Stimulated activated CD8-positive, alpha-beta memory T cell treated with anti-CD3 and anti-CD28 coated beads, Interleukin-15, amount 100 ng/mL, for 48 hours (primary cell): ENCODE measurements at places on chromosomes 4 and X.

DNA sequence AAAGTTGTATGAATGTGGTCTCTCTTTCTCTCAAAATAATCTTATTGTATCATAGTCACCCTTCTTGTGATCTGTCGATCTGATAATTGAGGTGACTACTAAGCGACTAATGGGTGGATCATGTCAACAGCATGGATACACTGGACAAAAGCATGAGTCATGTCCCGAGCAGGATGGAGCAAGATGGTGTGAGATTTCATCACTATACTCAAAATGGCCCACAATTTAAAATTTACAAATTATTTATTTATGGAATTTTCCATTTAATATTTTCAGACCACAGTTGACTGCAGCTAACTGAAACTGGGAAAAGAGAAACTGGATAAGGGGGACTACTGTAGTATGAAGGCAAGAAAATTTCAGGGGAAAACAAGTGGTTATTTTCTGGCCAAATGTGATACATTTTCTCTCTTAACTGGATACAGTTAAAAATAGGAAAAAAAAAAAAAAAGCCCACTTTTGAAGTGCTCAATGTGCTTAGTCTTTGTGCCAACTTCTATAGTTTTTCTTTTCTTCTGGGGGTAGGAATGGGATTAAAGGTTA is 25.3 kb downstream of the FAM241A start:
- no peak for DNase-seq

- no peak for DNase-seq
These were observed 2.9 kb upstream of the AGA start for GRCh38 chr4:177444911-177445736.

- no peak for DNase-seq
These were observed 83.5 kb upstream of the PPARGC1A start for GRCh38 chr4:23973308-23973855.

GRCh38 chr4:105840426-105841174 is 54.7 kb upstream of the NPNT start:
- no peak for DNase-seq

GRCh38 chr4:73387552-73387951 is 16.5 kb upstream of the ALB start:
- DNase-seq = no peak

DNA sequence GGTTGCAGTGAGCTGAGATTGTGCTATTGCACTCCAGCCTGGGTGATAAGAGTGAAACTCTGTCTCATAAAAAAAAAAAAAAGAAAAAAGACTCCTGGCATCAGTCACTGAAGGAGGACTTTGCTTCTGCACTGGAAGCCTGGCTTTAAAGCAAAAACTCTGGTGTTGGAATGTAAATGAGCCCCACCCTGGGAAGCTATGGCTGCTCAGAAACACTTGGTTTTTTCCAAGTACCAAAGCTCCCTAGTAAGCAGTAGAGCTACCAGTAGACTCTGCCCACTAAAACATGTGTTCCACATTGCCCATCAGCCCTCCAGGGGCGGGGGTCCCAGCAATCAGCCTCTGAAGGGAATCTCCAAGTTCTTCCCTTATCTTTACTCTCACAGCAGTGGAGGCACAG is 154.4 kb downstream of the SHROOM3 start:
- no peak for DNase-seq

DNA sequence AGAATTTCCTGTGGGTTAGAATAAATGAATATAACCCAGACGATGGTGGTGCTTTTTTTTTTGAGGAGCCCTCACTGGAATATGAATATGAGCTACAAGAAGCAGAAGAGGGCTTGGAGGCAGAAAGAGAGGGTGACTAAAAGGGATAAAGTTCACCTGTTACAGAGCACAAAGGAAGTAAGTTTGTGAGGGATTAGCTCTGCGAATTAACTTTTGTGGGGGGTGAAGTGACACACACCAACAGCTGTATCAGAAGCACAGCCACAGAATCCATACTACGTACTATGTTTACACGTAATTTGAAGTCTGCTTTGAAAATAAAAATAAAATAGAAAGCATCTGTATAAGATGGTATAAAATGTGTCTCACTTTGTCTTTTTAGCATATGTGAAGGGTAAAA is 963.6 kb upstream of the DIAPH2 start:
- no peak for DNase-seq

- no peak for DNase-seq
These were observed 158.8 kb downstream of the RBM46 start for GRCh38 chr4:154939851-154940250.

DNA sequence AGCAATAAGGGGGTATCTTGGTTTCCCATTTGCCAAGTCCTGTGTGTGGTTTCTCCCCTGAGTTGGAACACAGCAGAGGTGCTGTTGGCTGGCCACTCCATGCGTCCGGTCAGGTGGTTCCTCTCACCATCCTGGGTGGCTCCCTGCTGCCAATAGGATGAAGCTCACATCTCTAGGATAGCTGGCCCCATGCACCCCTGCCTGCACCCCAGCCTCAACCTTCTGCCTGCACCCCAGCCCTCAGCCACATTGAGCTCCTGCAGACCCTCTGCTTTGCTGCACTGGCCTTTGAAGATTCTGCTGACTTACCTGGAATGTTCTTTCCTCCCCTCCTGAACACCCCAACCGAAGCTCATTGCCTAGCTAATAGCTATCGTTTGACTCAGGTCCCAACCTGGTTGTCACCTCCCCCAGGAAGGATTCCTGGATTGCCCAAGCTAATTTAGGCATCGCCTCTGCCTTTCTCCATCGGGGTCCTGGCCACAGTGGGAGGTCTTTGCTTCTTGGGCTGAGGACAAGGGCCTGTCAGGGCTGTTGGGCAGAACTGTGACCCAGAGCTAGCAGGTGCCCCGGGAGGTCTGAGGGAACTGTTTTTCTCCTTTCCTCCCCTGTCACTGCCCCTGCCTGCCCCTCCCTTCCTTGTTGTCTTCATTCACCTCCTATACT is 36.6 kb upstream of the GRPEL1 start:
- DNase-seq = no peak

DNA sequence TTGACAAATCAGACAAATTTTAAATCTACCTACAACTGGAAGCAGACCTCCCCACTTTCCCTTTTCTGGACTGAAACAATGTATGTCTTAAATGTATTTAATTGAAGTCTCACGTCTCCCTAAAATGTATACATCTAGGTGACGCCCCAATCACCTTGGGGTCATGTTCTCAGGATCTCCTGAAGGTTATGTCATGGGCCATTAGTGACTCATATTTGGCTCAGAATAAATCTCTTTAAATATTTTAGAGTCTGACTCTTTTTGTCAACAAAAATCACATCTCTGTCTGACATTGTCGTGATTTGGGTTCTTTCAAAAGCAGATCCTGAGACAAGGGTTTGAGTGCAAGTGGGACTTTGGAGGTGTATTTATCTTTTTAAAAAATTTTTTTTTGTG is 26.2 kb upstream of the BOD1L1 start:
- no peak for DNase-seq

DNA sequence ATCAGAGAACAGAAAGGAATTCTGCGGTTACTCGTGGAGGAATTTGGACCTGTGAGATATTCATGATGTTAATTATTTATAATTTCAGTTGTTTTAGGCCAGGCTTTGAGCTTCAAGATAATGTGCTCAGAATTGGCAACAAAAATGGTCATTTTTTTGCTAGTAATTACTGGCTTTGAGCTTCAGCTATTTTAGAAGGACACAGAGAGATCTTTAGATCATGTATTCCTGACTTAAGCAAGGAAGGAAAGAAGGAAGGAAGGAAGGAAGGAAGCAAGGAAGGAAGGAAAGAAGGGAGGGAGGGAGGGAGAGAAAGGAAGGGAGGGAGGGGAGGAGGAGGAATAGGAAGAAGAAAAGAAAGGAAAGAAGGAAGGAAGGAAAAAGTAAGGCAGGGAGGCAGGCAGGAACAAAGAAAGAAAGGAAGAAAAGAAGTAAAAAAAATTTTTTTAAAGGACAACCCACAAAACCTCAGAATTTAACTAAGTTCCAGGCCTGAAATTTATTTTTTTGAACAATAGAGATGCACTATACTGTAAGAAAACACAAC is 277.9 kb upstream of the KLF3 start:
- DNase-seq = no peak

GRCh38 chr4:112510291-112511092 is 5.5 kb downstream of the NEUROG2 start:
- DNase-seq = no peak

GRCh38 chr4:68175562-68176155 is 46.0 kb upstream of the TMPRSS11F start:
- no peak for DNase-seq
